ENCODE measurements at places on chromosomes 3 and 15.

DNA sequence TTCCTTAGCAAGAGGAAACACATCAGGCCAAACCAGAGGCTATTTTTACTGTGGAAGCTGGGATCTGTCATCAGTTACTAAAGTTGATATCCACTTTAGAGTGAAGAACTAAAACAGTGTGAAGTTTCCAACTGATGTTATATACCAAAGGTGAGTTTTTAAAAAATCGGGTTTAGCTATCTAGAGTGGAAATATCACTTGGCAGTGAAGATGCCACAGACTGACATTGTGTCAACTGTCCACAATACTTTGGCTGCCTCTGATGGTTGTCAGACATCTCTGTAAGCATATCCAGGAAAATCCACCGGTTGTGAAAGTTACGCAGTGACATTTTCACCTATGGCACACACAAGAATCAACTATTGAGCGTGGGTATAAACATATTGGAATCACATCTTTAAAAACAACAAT is 9.2 kb downstream of the ZIC1 start:
- peaks cover 48% of the 10 kb centered on the region for H3K27me3 ChIP-seq
- H3K27ac ChIP-seq: no peak overlapping the region
- no peaks in the 10 kb centered on the region for H3K4me1 ChIP-seq
- DNase-seq: no peak

DNA sequence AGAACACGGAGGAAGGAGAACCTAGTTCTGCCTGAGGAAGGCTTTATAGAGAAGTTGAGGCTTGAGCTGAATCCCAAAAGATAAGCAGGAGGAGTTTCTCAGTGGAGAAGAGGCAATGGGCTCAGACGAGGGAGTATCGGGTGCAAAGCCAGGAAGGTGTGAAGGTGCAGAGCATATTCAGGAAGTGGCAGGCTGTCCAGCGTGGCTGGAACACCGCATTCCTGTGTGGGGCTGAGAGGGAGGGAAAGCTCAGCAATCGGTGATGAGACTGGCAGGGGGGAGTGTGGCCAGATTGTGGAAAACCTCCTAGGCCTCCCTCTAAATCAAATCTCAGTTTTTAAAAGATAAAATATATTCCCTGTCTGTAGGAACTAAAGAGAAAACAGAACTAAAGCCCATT is 63.0 kb downstream of the ARHGAP31 start:
- no peak overlapping the region for H3K27ac ChIP-seq
- no peaks in the 10 kb centered on the region for H3K27me3 ChIP-seq
- no peaks in the 10 kb centered on the region for H3K36me3 ChIP-seq
- H3K4me3 ChIP-seq: peak overlapping the region; percentile 20
- no peak for DNase-seq

DNA sequence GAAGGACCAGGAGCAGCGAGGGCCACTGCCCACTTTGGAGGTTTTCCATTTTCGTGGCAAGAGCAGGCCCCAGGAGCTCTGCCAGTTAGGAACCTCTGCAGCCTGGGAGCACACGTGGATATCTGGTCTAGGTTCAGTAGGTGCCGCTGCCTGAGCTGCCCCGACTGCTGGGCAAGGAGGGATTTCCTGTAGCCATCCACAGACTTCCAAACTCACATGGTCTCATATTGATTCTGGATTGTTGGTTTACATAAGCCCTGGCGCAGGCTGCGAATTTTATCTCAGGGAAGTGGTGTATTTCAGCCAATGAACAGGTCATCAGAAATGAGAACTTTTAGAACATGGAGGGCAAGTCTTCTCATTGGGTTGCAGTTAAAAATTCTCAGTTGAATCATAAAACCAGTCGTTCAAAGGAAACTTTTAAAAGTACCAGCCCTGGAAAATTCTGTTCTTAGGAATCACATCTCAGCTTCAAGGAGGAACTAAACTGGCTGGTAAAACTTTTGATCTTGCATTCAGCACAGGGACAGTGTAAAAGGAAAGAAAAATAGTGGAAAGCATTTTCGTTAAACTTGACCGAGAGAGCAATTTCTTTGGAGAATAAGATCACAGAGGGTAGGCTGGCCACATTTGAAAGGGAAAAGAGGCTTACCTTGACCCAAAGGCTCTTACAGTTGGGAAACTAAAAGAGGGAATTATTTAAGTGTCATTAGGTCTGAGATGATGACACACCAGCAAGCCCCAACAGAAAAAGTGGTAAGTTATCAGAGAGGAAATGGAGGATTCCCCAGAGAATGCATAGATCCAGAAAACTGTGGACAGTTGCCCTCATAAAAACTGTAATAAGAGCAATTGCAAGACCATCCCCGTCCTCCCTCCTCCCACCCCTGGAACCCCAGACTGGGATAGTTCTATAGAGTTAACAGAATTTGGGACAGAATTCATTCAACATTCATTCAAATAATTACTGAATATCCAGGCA is 6.4 kb upstream of the RTP3 start:
- no peaks in the 10 kb centered on the region for H3K36me3 ChIP-seq
- no peaks in the 10 kb centered on the region for H3K27me3 ChIP-seq

GRCh38 chr3:177598097-177598833 is 401.0 kb upstream of the TBL1XR1 start:
- H3K36me3 ChIP-seq: no peaks in the 10 kb centered on the region
- H3K4me3 ChIP-seq: no peak overlapping the region
- peaks cover 29% of the 10 kb centered on the region for H3K4me1 ChIP-seq
- no peak for DNase-seq
- peak overlapping the region; percentile 85 for H3K27ac ChIP-seq

GRCh38 chr3:64319391-64319790 is 94.1 kb upstream of the PRICKLE2 start:
- H3K4me3 ChIP-seq: no peak overlapping the region
- no peaks in the 10 kb centered on the region for H3K27me3 ChIP-seq
- H3K27ac ChIP-seq: no peak overlapping the region
- no peaks in the 10 kb centered on the region for H3K4me1 ChIP-seq
- no peak for DNase-seq

DNA sequence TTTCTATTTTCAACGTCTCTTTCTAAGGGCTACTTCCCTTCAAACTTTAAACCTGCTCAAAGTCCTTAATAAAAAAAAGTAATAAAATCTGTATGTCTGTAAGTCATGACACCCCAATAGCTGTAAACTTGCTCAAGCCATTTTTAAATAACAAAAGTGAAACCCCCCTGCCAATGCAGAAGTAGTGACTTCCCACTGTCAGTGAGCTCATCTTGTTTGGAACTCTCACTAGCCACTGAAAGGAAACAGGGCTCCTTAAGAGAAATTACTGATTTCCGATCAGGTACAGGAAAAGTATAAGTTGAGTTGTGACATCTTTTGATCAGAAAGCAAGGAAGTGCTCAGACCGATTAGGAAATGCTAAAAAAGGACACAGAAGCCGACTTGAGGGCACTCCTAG is 27.6 kb upstream of the GPR171 start:
- H3K27ac ChIP-seq: no peak overlapping the region
- no peaks in the 10 kb centered on the region for H3K36me3 ChIP-seq
- no peak for DNase-seq
- H3K4me1 ChIP-seq: peaks cover 8% of the 10 kb centered on the region
- no peak overlapping the region for H3K4me3 ChIP-seq

GRCh38 chr3:114420072-114420471 is 126.2 kb downstream of the TIGIT start:
- H3K27me3 ChIP-seq: no peaks in the 10 kb centered on the region
- no peaks in the 10 kb centered on the region for H3K4me1 ChIP-seq
- no peak overlapping the region for H3K27ac ChIP-seq

DNA sequence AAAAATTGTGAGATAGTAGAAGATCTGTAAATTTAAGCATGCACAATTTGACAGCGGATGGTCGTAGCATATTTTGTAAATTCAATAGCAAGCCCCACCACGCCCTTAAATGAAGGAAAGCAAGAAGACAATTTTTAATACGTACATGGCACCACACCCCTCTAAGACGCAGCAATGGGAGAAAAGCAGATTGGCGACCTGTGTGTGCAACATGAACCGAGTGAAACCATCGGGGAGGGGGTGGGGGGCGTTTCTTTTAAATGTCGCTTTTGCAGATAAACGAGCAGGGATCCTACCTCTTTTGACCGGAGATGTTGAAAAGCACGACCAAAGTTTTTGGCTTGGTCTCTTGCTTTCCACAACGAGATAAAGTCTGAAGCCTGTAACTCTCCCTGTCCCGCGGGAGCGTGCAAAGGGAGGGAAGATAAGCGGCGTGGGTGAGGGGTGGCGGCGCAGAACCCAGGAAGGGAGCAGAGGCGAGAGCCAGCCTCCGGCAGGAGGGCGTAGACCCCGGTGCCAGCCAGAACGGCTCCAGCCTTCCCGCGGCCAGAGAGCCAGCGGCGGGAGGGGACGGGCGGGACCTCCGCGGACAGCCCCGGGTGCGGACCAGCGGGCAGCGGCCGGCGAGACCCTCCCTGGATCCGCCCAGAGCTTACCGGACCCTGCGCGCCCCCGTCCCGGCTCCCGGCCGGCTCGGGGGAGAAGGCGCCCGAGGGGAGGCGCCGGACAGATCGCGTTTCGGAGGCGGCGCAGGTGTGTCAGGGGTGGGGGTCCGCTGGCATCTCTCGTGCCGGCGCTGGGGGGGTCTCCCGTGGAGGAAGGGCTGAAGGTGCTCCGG is at the start of gene CHL1:
Gene CHL1, plus strand, starts transcription at position 453 of the 838 bp plus-strand sequence. CDS start 123,014 bp downstream, outside the sequence.
- no peak for DNase-seq
- H3K27me3 ChIP-seq: no peaks in the 10 kb centered on the region
- peaks cover 7% of the 10 kb centered on the region for H3K4me1 ChIP-seq
- H3K4me3 ChIP-seq: peak within 1 kb of the TSS; percentile 60
- H3K27ac ChIP-seq: no peak within 1 kb of the TSS
